ENCODE measurements at places on chromosomes 16 and 17. TPM values are rescaled to one million over a fixed set of nuclear protein-coding genes. Genes with fewer than 3 reads are reported as not detected.

DNA sequence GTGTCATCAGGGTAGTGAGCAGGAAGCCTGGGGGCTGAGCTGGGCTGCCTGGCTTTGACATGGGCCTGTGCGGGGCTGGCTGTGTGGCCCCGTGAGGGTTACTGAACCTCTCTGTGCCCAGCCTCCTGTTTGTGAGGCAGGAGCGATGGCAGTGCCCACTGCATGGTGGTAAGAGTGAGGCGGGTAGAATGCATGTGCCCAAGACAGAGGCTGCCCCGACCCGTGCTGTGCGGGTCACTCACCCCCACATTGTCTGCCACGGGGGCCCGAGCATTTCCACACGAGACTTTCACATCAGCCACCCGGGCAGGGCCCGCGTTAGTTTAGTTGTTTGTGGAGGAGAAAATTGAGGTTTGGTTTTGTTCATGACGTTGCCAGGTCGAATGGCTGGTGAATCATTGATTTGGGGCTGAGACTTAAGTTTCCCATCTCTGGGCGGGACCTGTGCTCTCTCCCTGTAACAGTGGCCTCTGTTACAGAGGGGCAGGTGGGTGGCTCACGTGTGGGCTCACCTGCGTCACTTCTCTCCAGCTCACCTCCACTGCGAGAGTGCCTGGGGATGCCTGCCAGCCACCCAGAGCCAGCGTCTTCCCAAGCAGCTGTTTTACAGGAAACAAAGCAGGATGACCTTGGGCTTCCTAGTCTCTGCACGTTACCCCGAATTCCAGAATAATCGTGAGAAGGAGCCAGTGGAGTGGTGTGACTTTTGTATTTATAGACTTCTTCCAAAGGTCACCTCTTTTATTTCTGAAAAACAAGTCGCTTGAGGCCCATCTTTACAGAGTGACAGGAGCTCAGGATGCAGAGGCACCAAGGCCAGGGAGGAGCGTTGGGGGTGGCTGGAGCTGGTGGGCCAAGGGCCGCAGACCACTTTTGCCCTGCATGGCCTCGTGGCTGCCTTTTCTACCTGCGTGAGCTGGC is 150.6 kb downstream of the RPTOR start:
- no peak for ATAC-seq

DNA sequence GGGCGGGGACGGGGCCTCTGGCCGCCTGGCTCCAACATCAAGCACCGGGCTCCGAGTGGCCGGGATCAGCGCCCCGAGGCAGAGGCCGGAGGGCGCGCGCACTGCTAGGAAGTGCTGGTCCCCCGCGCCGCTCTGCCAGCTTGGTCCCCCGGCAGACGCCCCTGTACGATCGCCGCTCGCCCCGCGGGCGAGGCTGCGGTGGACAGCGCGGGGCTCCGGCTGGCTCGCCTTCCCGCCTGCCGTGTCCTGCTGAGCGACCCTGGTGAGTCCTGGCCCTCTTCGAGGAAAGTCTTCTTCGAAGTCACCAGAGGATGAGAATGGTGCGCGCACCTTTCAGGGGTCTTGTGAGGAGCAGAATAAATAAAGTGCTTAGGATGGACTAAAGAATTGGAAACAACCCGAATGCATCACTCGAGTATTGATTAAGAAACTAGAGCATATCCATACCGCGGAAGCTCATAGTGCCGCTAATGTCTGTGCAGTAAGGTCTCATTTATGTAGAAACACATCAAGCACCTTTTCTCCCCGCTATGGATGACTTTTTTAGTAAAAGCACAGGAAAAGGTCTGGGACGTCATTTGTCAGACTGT is 392 bp downstream of the ZNF213 start:
- no peak for ATAC-seq

The DLX3 gene
- 4.0 TPM for total RNA-seq

DNA sequence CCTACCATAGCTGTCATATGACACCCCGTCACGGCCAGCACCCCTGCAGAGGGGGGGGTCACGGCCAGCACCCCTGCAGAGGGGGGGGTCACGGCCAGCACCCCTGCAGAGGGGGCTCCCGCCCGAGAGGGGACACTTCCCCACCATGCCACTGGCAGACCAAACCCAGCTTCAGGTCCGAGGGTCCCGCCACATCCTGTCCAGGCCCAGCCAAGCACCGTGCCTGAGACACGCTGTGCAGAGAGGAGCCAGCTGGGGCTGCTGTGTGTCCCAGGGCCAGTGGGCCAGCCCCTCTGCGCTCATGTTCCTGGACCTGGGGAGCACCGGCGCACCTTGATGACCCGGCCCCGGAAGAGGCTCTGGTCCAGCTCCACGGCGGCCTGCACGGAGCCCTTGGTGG is 1.9 kb downstream of the PABPN1L start:
- peak; percentile 9 for ATAC-seq

DNA sequence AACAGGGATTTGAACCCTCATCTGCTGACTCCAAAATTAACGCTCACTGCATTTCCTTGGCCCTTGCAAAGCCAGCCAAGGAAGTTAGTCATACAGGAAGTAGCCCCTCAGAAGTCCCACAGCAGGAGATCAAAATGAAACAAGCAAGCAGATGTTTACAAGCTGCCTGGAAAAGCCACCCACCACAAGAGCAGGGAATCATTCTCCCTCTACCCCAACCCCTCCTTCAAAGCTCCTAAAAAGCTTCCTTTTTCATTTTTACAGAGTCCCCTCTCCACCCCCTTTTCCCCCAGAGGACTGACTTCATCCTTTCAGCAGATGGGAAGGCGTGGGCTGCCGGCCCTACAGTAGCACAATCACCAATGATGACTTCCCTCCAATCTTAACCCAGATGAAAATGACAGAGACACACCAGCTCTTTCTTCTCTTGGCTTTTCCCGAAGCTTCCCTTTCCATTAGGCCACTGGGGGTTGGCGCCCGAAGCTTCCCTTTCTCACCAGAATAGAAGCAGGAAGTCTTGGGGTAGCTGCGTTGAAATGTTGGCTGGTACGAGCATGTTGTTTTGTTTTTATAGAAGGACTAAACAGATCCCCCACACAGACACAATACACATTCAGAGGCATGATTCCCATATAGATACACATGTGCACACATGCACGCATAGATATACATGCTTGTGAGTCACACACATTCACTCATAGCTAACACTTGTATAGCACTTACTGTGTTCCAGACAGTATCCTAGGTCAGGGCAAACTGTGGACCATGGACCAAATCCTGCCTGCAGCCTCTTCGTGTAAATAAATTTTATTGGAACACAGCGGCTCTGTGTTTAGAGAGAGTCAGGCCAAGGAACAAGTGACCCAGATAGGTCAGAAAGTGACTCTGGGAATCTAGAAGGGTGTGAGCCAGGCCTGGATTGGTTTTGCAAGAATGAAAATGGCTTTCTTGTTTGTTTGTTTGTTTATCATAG is 17.4 kb downstream of the ITPRIPL2 start:
- peak; percentile 46 for ATAC-seq

- ATAC-seq: no peak
These were observed 4.0 kb upstream of the MRPS34 start for GRCh38 chr16:1776991-1777374.

The SCNN1B gene
- 68.1 TPM for total RNA-seq

Data from esophagus mucosa (tissue), 1 donor.